NCI-H345 (cell line): ENCODE measurements at places on chromosomes 2 and 18.

GRCh38 chr18:66752733-66753132, 148.8 kb upstream of the CDH19 start:
- no peak for DNase-seq

- DNase-seq, result no peak
Observed at GRCh38 chr2:83055376-83056010, 1403.6 kb downstream of the SUCLG1 start.

DNA sequence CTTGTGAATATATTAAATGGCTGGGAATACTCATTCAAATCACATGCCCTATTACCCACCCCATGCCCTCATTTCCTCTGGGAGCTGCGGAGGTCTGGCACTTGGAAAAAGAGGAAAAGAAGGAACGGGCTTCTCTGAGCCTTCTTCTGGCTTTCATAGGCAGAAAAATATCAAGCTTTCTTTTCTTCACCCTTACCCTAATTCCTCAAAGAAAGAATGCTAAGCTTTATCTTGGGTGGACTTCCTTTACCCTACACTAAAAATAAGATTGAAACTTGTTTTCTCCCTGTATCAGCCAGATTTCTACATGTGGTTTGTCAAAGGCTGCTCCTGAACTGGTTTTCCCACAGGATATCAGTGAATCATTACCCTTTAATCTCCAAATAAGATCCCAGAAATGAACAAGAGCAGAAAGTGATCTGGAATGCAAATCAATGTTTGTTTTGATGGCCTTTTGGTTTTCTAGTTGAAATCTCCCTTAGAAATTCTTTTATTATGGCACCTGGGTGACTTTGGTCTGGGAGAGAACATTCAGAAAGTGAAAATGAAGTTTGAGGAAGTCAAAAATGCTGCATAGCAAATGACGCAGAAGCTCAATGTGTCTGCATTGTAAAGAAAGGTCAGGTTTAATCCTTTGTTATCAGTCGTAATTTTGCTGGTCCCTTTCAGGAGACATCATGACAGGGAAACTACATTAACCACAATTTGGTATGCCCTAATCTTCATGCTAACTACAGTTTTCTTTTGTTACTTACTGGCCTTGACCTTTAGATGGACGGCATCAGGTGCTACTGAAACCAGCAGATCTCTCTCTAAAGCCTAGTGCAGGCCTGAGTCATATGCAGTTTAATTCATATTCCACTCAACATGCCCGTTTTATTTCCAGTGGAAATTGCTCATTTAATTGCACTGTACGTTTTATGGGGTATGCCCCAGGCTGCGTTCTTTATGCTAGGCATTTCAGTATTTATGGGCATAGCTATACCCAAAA, 46.6 kb upstream of the HNRNPA3 start:
- DNase-seq, result peak; percentile 23

- peak; percentile 27 for DNase-seq
Observed at GRCh38 chr2:9657731-9658130, 26.9 kb upstream of the YWHAQ start.

GRCh38 chr2:101805152-101806088, 107.9 kb downstream of the MAP4K4 start:
- DNase-seq, result no peak

- DNase-seq, result no peak
Observed at GRCh38 chr2:235324324-235324723, 169.5 kb upstream of the AGAP1 start.

- no peak for DNase-seq
Observed at GRCh38 chr2:191038241-191038725, 24.3 kb upstream of the STAT1 start.

- DNase-seq, result no peak
Observed at GRCh38 chr2:217875556-217876252, 127.1 kb downstream of the TNS1 start.

DNA sequence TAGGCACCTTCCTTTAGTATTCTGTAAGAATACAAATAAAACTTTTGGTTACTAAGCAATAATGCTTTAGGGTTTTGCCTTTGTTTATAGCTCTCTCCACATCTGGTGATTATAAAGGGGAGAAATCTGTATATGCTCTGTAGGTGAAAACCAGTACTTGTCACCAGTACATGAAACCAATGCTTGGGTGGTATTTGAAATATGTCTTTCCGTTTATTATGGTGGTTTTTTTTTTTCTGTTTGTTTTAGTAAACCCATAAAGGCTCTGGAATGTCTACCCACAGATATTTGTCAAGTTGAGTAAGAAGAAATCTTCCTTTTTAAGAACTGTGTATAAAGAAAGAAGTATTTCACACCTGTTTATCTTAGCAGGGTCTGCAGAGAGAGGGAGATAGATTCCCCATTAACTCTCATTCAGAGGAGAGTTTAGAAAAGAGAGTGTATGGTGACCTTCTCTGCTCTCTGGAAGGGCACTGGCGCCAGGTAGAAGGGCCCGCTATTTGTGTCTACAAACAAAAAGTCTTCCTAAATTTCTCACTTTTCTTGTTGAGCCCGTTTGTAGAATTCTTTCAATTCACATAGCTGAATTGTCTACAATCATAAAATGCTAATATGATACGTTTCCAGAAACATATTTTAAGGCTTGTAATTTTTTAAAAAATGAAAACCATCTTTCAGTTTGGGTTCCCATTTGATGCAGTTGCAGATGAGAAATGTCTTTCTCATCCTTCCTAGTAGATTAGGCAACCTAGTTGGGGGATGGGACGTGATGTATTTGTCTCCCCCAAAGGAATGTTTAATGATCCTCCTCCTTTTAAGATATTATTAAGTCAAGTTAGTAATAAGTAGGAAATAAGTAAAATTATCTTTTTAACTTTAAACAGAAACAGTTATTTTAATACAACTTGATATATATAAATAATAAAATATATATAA, 33.9 kb downstream of the MAP3K20 start:
- DNase-seq, result no peak

- no peak for DNase-seq
Observed at GRCh38 chr2:233101816-233102215, 41.7 kb downstream of the INPP5D start.

- DNase-seq, result no peak
Observed at GRCh38 chr2:42486145-42486906, 7.5 kb downstream of the KCNG3 start.

DNA sequence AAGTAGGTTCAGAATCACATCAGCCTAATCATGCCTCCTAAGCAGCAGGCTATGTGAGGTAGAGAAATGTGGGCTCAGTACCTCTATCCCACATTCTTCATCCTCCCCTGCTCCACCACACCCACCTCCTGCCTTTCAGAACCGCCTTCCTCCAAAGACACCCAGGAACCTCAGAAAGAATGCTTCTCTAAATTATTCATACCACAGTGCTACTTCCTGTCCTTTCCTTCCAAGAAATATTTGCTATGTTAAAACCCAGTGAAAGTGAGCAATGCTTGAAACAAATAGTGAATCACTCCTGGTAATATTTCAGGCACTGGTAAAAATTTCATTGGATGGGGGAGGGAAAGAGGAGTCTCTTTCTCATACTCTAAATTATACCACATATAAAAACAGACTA, 24.0 kb upstream of the CREB1 start:
- no peak for DNase-seq

DNA sequence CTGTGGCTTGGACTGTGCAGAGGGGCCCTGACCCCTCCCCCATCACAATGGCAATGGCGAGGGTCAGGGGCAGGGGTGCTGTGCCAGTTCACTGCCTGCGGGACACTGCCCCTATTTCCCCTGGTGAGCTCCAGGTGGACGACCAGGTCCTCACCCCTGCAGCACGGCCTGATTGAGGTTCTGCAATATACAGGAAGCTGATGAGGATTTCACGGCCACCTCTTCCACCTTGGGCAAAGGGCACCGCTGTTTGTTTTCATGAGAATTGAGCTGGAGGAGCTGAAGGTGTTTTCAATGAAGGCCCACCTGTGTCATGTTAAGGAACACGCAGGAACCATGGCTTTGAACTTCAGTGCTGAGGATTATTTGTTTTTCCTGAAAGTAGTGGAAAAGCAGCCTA, 96.3 kb downstream of the OSR1 start:
- DNase-seq, result no peak
